ENCODE measurements at places on chromosomes 7 and 10.

DNA sequence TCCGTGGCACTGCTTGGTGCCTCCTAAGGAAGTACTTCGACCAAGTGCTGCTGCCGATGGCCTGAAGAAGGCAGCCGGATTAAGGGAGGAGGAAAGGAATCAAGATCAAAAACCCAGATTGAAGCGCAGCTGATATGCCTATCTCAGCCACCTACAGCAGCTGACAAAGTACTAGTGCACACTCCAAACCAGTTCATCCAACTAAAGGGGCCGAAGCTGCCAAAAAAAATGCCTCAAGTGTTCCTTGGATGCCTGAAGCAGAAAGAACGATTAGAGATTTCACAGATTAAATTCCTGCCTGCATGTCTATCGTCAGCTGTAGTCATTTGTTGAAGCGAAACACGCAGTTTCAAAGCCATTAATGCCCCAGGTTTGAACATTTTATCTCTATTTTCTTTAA lies 65.7 kb downstream of the TNRC18 start:
- no peak for DNase-seq

DNA sequence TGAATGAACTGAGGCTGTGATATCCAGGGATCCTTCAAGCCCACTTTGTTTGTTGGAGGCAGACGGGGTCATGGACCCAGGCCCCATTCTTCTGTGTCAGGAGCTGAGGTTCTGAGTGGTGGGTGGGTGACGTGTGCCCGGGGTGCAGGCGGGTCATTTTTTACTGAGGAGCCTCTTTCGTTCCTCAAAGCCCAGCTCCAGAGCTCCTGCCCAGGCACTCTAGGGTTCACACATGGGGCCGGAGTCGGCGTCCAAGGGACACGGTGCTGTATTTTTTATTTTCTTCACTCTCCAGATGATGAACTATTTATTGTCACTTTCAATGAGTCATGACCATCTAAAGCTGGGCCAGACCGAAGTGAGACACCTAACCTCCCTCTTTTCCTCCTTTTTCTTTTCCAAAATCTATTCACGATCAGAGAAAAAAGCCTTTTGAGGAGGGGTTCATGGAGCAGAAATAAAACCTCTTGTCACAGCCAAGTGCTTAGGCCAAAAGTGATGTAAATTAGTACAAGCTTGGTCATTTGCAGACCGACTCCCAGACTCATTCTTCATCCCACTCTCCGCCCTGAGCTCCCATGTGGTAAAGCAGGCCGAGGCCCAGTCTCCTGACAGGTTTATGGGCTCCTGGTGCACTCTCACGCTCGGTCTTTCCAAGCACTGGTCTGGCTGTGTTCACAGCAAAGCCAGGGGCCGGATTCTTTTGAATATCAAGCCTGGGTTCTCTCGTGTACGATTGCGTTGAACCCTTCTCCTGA lies 41.4 kb upstream of the PITRM1 start:
- DNase-seq, result no peak

DNA sequence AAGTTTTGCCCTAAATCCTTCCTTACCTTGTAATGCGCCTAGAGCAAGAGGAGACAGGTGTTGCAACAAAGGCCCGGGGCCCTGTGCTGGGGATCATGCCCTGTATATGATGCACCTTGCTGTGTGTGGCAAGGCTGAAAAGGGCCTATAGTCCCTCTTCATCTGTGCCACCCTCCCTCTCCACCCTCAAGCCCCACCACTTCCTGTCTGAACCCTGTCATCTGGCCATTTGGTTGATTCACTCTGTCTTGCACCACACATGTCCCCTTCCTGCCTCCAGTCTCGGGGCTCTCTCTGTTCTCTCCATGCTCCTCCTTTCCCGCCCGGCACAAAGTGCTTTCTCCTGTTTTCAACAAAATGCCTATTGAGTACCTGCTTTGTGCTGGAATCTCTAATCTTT lies 11.5 kb upstream of the MALSU1 start:
- DNase-seq, result no peak

- DNase-seq, result peak; percentile 69
These were observed 165.0 kb downstream of the SLIT1 start for GRCh38 chr10:97020452-97021400.

GRCh38 chr10:10850214-10850613 lies 167.5 kb upstream of the CELF2 start:
- DNase-seq, result no peak

DNA sequence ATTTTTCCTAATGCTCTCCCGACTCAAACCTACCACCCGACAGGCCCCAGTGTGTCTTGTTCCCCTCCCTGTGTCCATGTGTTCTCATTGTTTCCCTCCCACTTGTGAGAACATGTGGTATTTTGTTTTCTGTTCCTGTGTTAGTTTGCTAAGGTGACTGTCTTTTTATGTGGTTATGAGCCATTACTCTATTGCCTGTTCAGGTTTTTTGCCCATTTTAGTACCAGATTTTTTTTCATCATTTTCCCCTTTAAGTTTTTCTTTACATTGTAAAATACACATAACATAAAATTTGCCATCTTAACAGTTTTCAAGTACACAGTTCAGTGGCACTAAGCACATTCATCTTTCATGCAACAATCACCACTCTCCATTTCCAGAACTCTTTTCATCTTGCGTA lies 133.5 kb downstream of the GPR158 start:
- no peak for DNase-seq

GRCh38 chr10:3203972-3204371 lies 31.4 kb upstream of the PITRM1 start:
- DNase-seq, result no peak

- no peak for DNase-seq
These were observed 386.1 kb upstream of the COBL start for GRCh38 chr7:51702673-51703072.

GRCh38 chr10:17128261-17128660 lies 1.4 kb downstream of the CUBN start:
- no peak for DNase-seq

DNA sequence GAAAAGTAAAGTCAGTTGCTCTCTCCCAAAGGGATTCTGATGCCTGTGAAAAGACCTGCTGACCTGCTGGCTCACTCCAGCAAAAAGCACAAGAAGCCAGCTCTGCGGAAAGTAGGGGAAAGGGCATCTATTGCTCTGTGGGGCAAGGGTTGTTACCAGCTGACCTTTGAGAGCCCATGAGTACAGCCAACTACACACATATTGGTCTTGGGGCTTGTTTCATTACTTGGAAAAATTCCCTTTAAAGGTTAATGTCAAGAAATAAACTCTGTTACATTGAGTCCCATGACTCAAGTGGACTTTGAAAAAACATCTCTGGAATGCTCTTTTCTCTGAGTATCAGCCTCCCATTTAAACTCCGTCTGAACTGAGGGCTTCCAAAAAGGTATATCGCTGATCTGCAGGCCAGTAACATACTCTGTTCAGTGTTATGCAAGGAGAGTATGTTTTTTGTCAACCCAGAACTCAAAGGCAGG lies 53.2 kb downstream of the PANK1 start:
- DNase-seq, result no peak

DNA sequence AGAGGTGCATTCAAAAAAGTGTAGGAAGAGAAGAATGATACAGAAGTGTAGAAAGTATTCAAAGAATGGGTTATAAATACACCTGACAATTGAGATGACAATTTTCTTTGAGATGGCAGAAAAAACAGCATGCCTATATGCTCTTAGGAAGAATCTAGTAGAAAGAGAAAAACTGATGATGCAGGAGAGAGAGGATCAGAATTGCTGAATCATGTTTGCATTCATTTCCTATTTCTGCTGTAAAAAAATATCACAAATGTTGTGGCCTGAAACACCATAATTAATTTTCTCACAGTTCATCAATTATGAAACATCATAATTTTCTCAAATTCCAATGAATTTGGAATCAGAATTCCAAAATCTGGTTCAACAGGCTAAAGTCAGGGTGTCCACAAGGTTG lies 9.8 kb upstream of the AKR1C1 start:
- no peak for DNase-seq

- peak; percentile 25 for DNase-seq
These were observed 11.7 kb downstream of the CASP2 start for GRCh38 chr7:143299840-143300239.

- DNase-seq, result no peak
These were observed 875.8 kb upstream of the CELF2 start for GRCh38 chr10:10141782-10142382.

DNA sequence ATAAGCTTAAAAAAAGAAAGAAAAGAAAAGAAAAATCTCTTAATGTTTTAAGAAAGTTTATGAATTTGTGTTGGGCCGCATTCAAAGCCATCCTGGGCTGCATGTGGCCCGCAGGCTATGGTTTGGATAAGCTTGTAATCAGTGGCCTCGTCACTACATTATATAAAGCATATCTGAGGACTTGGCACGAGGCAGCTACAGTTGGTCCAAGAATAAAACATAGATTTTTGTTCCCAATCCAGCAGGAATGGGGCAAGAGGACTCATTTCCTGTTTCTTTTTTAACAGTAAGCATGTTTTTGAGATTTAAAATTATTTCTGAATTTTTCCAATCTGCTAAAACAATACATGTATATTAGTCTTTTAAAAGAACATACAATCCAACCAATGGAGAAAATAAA lies 28.6 kb downstream of the MCM10 start:
- no peak for DNase-seq

DNA sequence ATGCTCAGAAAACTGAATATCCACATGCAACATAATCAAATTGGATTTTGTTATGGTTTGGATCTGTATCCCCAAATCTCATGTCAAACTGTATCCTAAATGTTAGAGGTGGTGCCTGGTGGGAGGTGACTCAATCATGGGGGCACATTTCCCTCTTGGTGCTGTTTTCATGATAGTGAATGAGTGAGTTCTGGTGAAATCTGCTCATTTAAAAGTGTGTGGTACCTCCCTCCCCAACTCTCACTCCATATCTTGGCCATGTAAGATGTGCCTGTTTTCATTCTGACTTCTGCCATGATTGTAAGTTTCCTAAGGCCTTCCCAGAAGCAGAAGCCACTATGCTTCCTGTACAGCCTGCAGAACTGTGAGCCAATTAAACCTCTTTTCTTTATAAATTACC lies 239.6 kb upstream of the KLF14 start:
- no peak for DNase-seq

- no peak for DNase-seq
These were observed 462.4 kb downstream of the DNAJB6 start for GRCh38 chr7:157799076-157799685.

GRCh38 chr10:123390332-123390731 lies 236.1 kb downstream of the BUB3 start:
- no peak for DNase-seq

DNA sequence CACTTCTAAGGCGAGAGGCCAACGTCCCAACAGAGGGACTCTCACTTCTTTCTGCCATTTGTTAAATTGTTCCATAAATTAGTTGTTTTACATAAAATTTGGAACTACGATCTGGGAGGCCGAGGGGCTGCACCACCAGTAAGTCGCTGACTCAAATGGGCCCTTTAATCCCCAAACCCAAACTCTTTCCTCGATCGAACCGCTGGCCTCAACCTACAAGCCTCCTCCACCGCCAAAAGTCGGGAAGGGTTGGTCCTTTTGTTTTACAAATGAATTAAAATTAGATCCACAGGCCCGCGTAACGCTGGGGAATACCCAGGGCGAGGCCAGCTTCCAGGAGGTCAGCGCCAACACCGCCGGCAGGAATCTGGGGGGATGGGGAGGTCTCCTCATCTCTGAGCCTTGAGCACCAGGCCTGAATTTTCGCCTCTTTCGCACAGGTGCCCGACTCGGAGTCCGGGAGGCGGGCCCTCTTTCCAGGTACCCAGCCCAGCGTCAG lies 1.2 kb upstream of the FOXI2 start:
- no peak for DNase-seq

GRCh38 chr7:46071076-46071475 lies 150.0 kb upstream of the IGFBP3 start:
- DNase-seq, result no peak

DNA sequence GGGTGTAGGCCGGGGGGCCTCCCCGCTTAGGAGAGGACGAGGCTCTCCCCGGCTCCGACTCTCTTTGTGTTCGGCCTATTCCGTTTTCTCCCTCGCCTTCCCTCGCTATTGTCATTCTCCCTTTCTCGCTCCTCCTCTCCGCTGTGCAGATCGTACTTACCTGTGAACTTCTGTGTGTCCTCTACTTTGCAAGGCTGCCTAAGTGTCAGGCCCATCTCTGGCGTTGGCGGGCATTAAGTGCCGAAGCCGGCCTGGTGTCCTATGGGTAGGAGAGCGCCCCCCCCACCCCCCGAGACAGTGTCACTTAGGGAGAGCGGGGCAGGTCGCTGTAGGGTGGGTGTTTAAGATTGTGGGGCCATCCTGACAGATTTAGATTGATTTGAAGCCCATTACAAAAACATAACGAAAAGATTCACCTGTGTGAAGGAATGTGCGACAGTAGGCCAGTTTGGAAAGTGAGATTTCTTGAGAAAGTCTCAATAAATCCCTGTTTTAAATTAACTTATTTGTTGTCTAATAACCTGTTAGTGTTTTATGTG lies 579 bp downstream of the RBM33 start:
- DNase-seq, result peak; percentile 69

- DNase-seq, result no peak
These were observed 68.2 kb downstream of the GALNT11 start for GRCh38 chr7:152093717-152094116.

GRCh38 chr7:16688249-16688648 lies 42.3 kb downstream of the BZW2 start:
- DNase-seq, result no peak

GRCh38 chr7:157158400-157158799 lies 19.7 kb downstream of the UBE3C start:
- no peak for DNase-seq

GRCh38 chr7:112263519-112263918 lies 57.0 kb downstream of the ZNF277 start:
- DNase-seq, result no peak

DNA sequence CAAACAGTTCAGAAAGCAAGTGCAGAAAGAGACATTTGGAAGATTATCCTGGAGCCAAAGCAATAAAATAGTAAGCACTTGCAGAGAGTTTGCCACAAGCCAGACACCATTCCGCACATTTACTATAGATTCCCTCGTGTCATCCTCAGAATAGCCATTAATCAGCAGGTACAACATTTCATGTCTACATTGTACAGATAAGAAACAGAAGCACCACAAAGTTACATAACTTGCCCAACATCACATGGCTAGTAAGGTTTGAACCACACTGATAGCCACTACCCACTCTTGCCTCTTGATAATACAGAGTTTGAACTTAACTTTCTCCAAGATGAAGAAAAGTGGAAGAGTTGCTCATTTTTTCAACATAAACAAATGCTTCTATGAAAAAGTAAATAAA lies 40.6 kb upstream of the GHITM start:
- no peak for DNase-seq

Data from AG20443 (cell line).